ENCODE measurements at places on chromosomes 12 and 14. TPM values are rescaled to one million over a fixed set of nuclear protein-coding genes. Genes with fewer than 3 reads are reported as not detected.

The PZP gene
- under 0.01 TPM for total RNA-seq

The LRTM2 gene
- not detected for total RNA-seq

The NDRG2 gene
- total RNA-seq, result 258 TPM

The KCNK13 gene
- total RNA-seq, result 0.66 TPM

The CLEC1B gene
- not detected for total RNA-seq

The TESPA1 gene
- 2.2 TPM for total RNA-seq

The PDE3A gene
- total RNA-seq, result 7.0 TPM
